ENCODE measurements at places on chromosomes 4 and X.

GRCh38 chrX:55489314-55490009, at the start of gene USP51:
USP51 (minus strand) TSS chrX:55489848; CDS start chrX:55488939, 909 bp downstream.
- DNase-seq, result peak; percentile 89

DNA sequence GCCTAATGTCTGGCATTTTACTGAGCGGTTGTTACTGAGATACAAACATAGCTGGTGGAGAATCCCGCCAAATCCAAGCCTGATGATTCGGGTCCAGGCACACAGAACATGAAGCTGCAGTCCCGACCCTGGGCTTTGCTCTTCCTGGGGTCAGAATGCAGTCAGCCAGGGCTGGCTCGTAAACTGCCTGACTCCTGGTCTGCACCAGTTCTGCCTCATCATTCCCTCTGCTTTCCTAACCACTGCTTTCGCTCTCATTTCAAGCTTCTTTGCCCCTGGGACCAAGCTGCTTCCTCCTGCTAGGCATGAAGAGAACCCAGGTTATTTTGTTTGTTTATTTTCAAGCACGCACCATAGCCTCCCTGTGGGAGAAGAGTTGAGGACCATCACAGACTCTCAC, 39.3 kb downstream of the GATB start:
- no peak for DNase-seq

- no peak for DNase-seq
These were observed 429.6 kb downstream of the RAB28 start for GRCh38 chr4:13054420-13054970.

- DNase-seq, result no peak
These were observed 50.8 kb downstream of the ZFYVE28 start for GRCh38 chr4:2367626-2368025.

- DNase-seq, result no peak
These were observed 1410.9 kb downstream of the PCDH18 start for GRCh38 chr4:136121426-136121825.

- DNase-seq, result no peak
These were observed 75.0 kb downstream of the FAM13A start for GRCh38 chr4:88981993-88982392.

DNA sequence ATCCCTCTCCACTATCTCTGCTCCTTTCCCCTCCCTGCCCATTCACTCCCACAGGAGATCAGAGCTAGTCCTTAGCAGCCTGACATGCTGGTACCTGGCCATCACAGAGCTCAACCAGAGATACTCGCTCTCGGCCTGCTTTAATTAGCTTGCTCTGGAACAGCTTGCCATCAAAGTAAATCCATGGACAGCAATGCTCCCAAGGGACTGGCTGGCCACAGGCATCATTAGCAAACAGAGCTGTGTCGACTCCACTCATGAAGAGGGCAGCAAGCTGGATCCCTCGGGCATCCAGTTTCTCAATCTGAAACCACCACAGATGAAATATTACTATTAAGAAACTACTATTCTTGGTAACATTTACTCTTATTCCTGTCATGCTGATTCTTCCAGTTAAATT, 43.4 kb upstream of the PHF8 start:
- DNase-seq, result no peak

GRCh38 chr4:1237981-1238675, 10.8 kb downstream of the CTBP1 start:
- DNase-seq, result no peak

- no peak for DNase-seq
These were observed 77.9 kb downstream of the TBL1X start for GRCh38 chrX:9542761-9543111.

- no peak for DNase-seq
These were observed 25.4 kb downstream of the CFAP299 start for GRCh38 chr4:80360900-80361299.

DNA sequence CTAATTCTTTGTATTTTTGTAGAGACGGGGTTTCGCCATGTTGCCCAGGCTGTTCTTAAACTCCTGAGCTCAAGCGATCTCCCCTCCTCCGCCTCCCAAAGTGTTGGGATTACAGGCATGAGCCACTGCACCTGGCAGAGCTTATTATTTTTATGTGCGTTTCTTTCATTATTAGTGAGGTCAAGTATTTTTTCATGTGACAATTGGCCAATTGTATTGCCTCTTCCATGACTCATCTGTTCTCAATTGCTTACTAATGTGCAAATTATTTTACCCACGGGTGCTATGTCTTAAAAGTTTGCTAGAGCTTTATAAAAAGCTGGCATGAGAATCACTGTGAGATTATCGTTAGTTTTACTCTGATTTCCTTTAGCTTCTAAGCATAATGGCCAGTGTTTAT, 13.0 kb upstream of the ARX start:
- no peak for DNase-seq

DNA sequence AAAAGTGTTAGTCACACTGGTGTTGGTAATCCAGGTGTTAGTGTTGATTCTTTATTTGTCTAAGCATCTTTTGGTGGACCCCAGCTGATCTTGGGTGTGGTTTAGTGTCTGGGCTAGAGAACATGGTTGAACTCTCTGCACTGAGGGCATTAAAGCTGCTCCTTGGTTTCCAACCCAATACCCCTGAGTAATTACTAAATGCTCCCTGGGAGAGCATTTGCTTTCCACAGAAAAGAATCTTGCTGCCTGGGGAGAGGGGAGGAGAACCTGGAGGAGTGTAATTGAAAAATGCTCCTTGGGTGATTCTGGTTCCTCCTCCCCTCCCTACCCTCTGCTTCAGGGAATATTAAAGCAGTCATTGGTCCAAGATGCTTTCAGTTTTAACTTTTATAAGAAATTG, 3.1 kb downstream of the GUCY1B1 start:
- DNase-seq, result no peak

GRCh38 chr4:148240241-148240640, 202.0 kb downstream of the NR3C2 start:
- DNase-seq, result no peak

- DNase-seq, result no peak
These were observed 138.8 kb upstream of the MSX1 start for GRCh38 chr4:4720646-4721045.

- DNase-seq, result no peak
These were observed 2.4 kb upstream of the MORF4L2 start for GRCh38 chrX:103688946-103689345.

GRCh38 chr4:16029262-16029661, 54.6 kb downstream of the PROM1 start:
- DNase-seq, result no peak

- DNase-seq, result peak; percentile 82
These were observed 1.1 kb downstream of the PJA1 start for GRCh38 chrX:69163936-69164741.

GRCh38 chr4:82419451-82419850, 10.8 kb downstream of the HNRNPDL start:
- DNase-seq, result no peak

DNA sequence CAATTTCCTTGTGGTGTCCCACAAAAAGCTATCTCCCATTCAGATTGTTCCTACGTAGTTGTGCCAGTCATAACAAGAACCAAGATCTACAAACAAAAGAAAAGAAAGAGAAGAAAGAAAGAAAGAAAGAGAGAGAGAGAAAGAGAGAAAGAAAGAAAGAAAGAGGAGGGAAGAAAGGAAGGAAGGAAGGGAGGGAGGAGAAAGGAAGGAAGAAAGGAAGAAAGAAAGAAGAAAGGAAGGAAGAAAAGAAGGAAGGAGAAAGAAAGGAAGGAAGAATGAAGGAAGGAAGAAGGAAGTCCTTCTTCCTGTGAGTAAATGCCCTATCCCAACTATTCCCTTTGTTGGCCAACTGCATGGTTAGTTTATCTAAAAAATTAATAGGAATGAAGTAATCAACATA, 366.0 kb downstream of the DHRSX start:
- no peak for DNase-seq

- no peak for DNase-seq
These were observed 15.4 kb downstream of the TSPAN5 start for GRCh38 chr4:98642991-98643426.

- no peak for DNase-seq
These were observed 261.5 kb downstream of the DCHS2 start for GRCh38 chr4:154230091-154230490.

GRCh38 chrX:22139822-22140221, 107.7 kb downstream of the PHEX start:
- no peak for DNase-seq

- no peak for DNase-seq
These were observed 11.3 kb downstream of the PNCK start for GRCh38 chrX:153662266-153662665.

DNA sequence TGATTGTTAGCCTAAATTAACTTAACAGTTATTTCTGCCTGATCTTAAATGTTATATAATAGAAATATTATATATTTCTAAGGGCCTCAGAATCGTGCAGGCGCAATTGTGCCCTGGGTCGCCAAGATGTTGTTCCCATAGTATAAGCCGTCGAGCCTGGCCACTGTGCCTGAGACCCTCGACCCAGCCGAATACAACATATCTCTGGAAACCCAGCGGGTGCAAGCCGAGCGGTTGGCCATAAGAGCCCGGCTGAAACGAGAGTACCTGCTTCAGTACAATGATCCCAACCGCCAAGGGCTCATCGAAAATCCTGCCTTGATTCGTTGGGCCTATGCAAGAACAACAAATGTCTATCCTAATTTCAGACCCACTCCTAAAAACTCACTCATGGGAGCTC, 549.8 kb downstream of the KCTD8 start:
- no peak for DNase-seq

DNA sequence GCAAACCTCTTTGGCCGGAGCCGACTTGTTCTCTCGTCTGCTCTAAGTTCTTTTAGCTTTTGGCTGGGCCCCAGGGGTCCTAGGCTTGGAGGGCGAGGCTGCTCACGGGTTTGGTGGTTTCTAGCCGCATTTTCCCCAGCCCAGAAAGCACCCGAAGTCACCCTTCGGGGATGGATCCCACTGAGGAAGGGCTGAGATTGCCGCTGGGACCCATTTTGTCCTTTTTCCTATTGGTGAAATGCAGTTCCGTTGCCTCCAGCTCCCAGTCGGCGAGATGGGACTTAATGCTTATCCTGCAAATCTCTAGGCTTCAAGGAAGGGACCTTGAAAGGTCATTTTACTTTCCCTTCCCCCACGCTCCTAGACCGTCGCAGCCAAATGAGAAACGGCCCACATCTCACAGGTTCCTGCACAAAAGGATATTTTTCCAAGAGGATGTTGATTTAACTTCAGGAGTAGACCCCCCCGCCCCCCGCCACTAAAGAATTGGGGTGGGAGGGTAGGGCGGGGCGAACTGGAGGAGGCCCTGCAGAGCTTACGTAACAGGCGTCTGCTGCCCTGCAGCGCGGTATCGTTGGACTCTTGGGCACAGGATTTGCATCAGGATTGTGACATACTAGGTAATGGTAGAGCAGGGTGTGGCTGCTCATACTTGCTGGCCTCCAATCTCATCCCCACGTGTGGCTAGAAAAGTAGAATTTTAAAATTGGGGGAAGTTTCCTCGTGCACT, 564 bp downstream of the PGK1 start:
- no peak for DNase-seq

DNA sequence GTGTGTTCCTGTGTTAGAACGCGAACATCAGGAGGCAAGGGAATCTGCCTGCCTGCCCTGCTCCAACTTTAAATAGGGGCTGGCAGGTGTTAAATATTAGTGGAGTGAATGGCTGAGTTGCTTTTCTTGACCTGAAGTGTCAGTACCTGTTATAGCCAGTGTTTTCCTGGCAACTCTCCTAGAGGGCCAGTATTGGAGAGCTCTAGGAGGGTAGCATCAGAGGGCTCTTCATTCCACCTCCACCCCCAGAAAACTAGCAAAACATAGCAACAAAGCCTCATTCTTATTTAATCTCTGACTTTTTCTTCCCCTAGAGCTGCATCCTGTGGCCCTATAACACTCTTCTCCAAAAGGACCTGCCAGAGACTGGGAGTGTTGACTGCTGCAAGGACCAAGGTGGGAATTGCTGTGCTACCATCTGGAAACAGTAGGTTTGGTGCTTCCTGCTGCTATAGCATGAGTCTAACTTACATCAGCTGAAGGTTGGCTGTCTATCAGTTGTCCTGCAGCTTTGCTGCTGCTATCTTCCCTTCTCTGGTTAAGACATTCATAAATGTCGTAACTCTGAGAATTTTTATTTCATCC, 33.5 kb downstream of the SGMS2 start:
- no peak for DNase-seq

- no peak for DNase-seq
These were observed 297.2 kb upstream of the LDB2 start for GRCh38 chr4:17195461-17196275.

DNA sequence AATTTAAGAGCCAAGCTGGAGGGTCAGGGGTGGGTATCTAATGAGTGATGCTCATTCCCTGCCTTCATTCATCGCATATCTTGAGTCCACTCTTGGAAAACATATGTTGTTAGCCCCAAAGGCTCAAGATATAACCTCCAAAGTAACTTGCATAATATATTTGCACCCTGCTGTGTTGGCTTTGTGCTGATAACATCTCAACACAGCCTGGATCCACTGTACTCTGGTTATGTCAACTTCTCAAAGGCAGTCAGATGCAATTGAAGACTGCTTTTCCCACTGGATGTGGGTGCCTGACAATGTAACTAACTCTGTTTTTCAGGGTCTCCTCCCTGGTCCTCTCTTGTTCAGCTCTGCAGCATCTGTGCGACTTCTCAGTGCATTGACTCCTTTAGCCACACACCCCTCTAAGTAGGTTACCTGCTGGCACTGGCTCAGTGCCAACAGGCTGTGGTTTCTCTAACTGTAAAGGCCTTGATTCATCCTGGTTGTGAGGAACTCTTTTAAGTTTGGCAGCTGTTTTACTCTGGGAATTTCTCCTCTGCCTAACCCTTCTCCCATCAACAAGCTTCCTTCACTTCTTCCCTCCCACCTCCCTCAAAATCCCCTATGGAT, 28.1 kb downstream of the SLC16A2 start:
- no peak for DNase-seq

- DNase-seq, result no peak
These were observed 4.9 kb upstream of the UGT2B10 start for GRCh38 chr4:68810919-68811318.

GRCh38 chrX:19672222-19672812, 157.0 kb upstream of the MAP3K15 start:
- no peak for DNase-seq

DNA sequence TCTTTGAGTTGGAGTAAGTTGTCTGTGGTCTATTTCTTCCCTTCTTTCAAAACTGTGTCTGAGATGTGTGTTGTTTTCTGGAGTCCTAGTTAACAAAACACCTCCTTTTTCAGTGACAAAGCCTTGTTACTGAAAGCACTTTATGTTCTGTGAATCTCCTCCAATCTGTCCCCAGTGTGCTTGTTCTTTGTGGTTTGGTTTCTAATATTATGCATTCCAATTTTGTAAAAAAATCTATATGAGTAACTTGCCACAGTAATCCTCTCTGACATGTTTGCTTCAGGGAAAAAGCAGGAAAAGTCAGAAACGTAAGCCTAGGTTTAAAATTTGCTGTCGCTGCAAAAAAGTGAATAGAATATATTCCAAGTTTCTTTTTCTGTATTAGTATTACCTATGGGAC, 12.4 kb downstream of the PRRG1 start:
- DNase-seq, result no peak

- DNase-seq, result no peak
These were observed 15.8 kb downstream of the DCUN1D4 start for GRCh38 chr4:51858605-51859202.

GRCh38 chrX:21354725-21355124, 19.5 kb upstream of the CNKSR2 start:
- DNase-seq, result no peak

GRCh38 chr4:7868436-7868775, 71.3 kb downstream of the AFAP1 start:
- no peak for DNase-seq
